M059J (cell line): ENCODE measurements at places on chromosomes 5 and 9. TPM values are rescaled to one million over a fixed set of nuclear protein-coding genes. Genes with fewer than 3 reads are reported as not detected.

GMCL2 gene
- total RNA-seq: not detected in 2 replicates

NUTM2F gene
- not detected in 2 replicates for total RNA-seq

PDLIM4 gene
- 11.7 and 25.0 TPM in 2 replicates for total RNA-seq

SLC1A3 gene
- 17.0 and 27.2 TPM in 2 replicates for total RNA-seq

DNAJC18 gene
- 12.1 and 16.0 TPM in 2 replicates for total RNA-seq

AJM1 gene
- 0.15 and 1.1 TPM in 2 replicates for total RNA-seq

PLCXD3 gene
- total RNA-seq: 1.3 and 2.4 TPM in 2 replicates

AQP7 gene
- 0.17 TPM in 1 of 2 replicates, not detected in the other for total RNA-seq

RABGAP1 gene
- total RNA-seq: 22.8 and 32.4 TPM in 2 replicates

SHLD3 gene
- total RNA-seq: 5.6 and 7.9 TPM in 2 replicates

CDKN2B-AS1 gene
- total RNA-seq: 9.2 and 14.5 TPM in 2 replicates

DNA sequence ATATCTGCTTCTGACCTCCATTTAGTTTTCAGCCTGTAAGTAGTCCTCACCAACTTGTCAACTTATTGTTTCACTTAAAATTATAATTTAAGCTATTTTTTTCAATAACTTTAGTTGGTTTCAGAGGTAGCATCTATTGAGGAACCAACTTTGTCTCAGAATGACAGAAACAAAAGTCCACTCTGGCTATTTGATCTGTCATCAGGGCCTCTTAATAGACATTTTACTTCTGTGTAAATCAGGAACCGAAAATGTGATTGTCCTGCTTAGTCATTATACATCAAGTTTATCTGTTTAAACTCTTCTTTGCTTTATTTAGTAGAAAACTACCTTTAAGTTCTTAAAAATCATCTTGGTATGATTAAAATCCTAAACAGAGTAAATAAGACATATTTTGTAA is 820.8 kb upstream of the EDIL3 start:
- DNase-seq: no peak

- DNase-seq: peak; percentile 70
Measured at GRCh38 chr9:78666818-78667414, 370.0 kb downstream of the PSAT1 start.

GRCh38 chr5:127192150-127192549 is 98.4 kb upstream of the MEGF10 start:
- no peak for DNase-seq

DNA sequence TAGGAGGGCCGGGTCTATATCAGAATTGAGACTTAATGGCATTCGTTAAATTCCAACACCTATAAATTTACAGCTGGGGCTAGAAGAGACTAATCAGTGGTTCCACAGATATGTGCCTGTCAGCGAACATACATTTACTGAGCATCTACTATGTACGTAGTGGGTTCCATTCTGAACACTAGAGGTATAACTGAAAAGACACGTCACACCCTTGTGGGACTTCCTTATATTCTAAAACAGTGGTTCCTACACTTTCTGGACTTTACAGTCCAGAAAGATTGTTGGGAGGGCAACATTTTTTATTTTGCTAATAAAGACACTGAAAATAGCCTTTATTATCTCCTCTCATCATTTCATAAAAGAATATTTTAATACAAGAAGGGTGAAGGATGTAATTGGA is 140.5 kb downstream of the SCAMP1 start:
- DNase-seq: no peak

GRCh38 chr9:116566677-116567488 is 120.2 kb upstream of the TRIM32 start:
- DNase-seq: no peak

- no peak for DNase-seq
Measured at GRCh38 chr5:146165460-146165859, 17.0 kb downstream of the LARS1 start.

DNA sequence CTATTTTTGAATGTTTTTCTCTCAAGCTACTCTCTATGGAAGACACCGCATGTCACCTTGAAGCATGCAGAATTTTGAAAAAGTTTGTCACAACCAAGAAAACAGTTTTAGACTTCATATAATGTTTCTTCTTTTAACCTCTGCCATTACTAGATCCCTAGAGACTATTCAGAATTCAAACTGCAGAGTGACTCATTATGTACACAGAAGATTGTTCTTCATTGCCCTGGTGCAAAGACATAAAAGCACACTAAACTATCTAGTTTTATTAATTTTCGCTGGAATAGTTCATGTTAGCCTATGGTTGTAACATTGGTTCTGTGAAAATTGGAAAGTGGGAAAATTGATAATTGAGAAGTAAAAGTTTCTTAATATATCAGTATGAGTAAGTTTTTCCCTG is 18.4 kb downstream of the F2RL2 start:
- no peak for DNase-seq

DNA sequence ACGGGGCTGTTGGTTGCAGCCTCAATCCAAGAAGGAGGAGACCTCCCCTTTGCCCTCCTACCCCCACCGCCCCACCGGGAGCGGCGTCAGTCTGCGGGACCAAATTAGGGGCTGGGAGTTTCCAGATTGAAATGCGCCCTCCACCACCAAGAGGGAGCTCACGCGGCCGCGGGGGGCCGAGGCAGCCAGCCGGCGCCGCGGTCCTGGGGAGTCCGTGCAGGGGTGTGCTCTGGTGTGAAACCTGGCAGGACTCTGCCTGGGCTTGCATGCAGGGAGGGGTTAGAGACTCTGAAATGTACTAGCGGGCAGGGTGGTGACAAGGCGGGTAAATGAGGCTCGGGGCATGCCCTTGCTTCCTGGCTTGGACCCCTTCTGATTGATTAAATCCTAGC is 989 bp upstream of the FBN2 start:
- DNase-seq: no peak

DNA sequence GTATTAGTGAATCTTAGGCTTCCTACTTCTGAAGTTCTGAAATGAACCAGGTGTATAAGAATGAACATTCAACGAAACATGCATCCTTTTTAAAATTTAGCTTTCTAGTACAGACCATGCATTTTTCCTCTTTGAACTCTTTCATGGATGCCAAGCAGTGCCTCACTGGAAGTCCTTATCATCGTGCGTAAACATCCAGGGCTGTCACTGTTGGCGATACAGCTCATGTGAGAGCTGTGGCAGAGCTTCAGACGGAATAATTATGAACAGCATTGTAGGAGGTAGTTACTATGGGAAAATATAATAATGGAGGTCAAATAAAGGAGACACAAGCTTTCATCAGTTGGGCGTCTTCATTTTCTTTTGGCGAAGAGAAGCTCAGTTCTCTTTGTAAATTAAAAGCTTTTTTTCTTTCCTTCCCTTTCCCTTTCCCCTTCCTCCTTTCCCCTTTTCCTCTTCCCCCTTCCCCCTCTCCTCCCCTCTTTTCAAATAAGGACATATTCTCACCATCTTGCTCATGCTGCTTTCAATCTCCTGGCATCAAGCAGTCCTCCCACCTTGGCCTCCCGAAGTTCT is 167.3 kb downstream of the KDM4C start:
- DNase-seq: no peak

GRCh38 chr9:93603906-93604326 is 27.5 kb downstream of the PHF2 start:
- DNase-seq: no peak

GRCh38 chr5:159262472-159262858 is 625 bp upstream of the UBLCP1 start:
- no peak for DNase-seq

- no peak for DNase-seq
Measured at GRCh38 chr9:34282096-34282495, 47.0 kb downstream of the KIF24 start.

GRCh38 chr5:73908846-73909245 is 282.9 kb downstream of the ARHGEF28 start:
- no peak for DNase-seq

GRCh38 chr5:178786859-178787499 is 56.5 kb upstream of the ZNF354A start:
- peak; percentile 92 for DNase-seq

DNA sequence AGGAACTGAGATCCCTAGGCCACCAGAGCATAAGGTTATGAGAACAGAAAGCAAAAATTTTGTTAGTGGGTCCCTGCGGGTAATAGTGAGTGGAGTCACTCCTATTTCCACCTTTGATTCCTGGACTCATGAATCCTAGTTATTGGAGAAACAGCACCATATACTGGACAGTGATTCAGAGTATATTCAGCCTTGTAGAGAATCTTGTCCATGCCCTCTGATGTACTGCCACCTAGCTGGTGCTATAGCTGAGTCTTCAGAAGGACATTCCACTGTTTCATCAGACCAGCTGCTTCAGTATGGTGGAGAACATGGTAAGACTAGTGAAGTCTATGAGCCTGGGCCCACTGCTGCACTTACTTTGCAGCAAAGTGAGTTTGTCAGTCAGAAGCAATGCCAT is 25.0 kb upstream of the ITGA2 start:
- peak; percentile 44 for DNase-seq
